ENCODE measurements at places on chromosomes 4 and X.
A peak's percentile ranks its signal among the peaks of the same experiment; 100 is the strongest.

- DNase-seq, result no peak
Measured at GRCh38 chr4:168622600-168622999, 125.7 kb downstream of the PALLD start.

- no peak for DNase-seq
Measured at GRCh38 chr4:103936653-103937145, 216.9 kb upstream of the TACR3 start.

DNA sequence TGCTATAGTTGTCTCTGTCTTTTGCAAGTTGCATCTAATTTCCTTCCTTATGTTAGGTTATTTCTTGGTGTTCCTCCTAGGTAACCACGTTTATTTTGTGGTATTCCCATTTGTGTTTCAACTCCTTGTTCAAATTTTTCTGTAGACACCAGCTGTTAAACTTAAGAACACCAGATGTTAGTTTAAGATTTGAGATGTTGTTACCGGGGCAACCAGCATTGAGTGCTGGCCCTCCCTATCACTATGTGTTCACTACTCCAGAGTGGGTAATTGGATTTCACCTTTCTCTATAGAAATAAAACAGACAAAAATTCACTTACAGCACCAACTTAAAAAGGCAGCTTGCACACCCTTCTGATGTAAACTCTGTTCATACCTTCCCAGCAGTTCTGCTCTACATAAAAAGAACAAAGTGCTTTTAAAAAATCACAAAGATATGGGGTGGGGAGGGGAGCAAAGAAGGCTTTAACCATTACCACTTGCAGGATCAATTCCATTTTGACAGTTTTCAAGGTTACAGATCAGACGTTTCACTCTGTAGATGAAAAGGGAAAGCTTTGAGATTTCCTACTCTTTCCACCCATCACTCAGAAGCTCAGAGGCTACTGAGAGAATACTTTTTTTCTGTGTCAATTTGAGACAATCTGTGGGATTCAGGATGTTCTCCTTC lies 82.9 kb downstream of the DKK2 start:
- no peak for DNase-seq

DNA sequence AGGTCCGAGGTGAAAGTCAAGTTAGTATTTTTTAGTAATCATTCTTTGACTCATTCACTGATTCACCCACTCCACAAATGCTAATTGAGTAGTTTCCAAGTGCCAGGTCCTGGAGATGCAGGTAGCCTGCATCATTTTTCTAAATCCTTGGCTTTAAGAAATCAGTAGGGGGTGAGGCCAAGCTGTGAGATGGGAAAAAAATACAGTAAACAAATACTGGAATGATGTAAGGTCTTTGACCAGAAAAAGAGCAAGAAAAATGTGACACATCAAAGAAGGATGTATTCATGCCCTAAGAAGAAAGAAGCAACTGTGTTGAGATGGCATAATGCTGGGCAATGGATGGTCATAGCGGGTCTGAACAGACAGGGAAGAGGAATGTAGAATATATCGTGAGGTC lies 1386.6 kb downstream of the PCDH7 start:
- no peak for DNase-seq

DNA sequence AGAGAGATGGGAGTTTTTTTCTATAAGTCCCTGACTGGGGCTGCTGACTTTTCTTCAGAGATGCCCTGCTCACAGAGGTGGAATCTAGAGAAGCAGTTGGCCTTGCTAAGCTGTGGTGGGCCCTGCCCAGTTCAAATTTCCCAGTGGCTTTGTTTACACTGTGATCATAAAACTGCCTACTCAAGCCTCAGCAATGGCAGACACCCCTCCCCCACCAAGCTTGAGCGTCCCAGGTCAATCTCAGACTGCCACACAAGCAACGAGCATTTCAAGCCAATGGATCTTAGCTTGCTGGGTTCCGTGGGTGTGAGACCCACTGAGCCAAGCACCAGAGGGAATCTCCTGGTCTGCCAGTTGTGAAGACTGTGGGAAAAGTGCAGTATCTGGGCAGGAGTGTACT lies 199.8 kb upstream of the WDFY3 start:
- no peak for DNase-seq

GRCh38 chrX:109294097-109294814 lies 187.6 kb downstream of the GUCY2F start:
- DNase-seq, result no peak

DNA sequence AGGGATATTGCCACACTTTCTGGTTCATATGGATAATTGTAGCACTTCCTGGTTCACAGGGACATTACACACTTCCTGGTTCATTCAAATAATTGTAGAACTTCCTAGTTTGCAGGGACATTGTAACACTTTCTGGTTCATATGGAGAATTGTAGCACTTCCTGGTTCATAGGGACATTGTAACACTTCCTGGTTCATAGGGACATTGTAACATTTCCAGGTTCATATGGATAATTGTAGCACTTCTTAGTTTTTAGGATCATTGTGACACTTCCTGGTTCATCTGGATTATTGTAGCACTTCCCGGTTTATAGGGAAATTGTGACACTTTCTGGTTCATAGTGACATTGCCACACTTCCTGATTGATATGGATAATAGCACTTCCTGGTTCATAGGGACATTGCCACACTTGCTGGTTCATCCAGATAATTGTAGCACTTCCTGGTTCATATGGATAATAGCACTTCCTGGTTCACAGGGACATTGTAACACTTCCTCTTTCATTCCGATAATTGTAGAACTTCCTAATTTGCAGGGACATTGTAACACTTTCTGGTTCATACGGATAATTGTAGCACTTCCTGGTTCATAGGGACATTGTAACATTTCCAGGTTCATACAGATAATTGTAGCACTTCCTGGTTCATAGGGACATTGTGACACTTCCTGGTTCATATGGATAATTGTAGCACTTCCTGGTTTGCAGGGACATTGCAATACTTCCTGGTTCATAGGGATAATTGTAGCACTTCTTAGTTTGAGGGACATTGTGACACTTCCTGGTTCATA lies 59.2 kb upstream of the CD99 start:
- no peak for DNase-seq

DNA sequence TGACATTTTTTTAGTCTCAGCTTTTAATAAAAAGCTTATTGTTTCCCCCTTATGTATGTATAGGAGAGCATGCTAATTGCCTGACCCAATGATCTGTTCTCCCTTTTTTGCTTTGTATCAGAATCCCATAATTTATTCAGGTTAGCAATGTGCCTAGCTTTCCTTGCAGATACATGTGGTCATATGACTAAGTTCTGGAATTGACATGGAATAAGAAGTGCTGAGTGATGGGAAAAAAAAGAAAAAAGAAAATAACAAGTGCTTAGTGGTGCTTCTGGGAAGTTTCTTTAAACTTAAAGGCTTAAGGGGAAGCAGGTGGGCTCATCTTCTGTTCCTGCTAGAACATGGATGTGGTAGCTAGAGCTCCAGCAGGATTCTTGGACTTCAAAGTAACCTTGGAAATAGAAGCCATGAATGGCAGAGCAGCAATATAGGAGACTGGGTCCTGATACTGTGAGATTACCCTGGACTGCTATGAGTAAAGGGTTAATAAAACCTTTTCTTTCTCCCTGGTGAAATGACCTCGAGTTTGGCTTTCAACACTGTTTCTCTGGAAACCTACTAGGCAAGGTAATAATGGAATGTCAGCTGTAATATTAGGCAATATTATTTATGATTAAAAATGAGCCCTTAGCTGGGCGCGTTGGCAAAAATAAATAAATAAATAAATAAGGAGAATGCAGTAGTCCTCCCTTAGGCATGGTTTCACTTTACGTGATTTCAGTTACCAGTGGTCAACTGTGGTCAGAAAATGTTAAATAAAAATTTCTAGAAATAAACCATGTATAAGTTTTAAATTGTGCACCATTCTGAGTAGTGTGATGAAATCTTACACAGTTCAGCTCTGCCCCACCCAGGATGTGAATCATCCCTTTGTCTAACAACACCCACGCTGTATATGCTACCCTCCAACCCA lies 16.7 kb upstream of the RBM41 start:
- DNase-seq, result no peak

GRCh38 chr4:2094545-2094944 lies 35.4 kb downstream of the NAT8L start:
- no peak for DNase-seq

- DNase-seq, result no peak
Measured at GRCh38 chrX:36388901-36389300, 469.4 kb downstream of the CFAP47 start.

DNA sequence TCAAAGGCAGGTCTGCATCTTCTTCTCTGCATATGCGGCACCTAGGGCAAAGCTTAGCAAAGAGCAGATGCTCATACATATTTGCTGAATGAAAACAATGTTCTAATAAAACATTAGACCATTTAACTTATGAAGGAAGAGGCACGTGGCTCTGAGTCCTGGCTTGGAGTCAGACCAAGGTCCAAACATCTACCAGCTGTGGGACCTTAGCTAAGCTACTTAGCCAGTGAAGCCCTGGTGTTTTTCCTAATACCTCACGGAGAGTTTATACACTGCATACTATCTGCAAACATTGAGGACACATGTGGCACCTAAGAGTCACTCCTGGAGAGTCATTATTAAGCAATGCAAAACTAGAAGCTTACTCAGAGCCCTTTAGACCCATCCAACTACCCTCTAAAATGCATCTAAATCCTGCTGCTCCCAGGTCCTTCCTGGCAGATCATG lies 9.0 kb downstream of the PDGFC start:
- DNase-seq, result peak; percentile 59

GRCh38 chrX:119477812-119478232 lies 9.6 kb downstream of the SLC25A5 start:
- DNase-seq, result peak; percentile 71

- no peak for DNase-seq
Measured at GRCh38 chr4:123613586-123614344, 217.2 kb downstream of the SPRY1 start.

DNA sequence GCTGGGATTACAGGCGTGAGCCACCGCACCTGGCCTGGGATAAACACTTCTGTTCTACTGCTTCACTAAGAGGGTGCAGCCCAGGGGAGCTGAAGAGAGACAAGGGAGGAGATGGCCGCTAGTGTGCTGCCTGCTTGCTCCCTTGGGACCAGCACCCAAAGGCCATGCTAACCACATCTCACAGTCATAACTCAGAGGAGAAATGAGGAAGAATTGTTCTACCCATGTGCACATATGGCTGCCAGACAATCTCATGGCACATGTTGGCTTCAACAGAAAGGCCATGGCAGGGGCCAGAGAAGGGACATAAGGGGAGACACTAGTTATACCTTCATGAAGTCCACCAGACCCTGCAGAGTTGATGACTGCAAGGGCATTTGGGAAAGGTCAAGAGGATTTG lies 22.4 kb downstream of the CLDN22 start:
- DNase-seq, result no peak

DNA sequence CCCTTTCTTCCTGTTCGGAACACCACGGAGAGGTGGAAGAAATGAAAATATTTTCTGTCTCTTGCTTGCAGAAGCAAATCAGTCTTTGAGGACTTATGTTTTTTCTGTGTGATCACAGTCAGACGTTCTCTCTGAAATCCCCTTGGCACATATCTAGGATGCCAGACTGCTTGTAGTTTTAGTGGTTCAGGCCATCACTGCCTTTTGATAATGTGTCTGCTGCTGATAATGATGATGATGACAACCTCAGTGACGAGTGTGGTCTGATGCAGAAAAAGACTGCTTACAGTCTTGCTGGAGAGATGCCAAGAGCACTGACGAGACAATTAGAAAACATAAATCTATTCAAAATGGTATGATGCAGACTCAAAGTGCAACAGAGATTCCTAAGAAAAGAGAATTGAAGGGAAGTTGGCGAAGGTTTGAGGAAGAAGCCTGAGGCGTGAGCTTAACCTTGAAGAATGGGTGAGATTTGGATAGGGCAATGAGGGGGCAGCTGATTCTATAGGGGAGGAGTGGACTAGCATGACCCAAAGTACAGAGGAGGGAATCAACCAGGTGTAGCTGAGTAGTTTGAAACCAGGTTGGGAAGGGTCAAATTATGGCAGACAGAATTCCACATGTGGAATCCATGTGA lies 7.9 kb downstream of the RAB33A start:
- no peak for DNase-seq

DNA sequence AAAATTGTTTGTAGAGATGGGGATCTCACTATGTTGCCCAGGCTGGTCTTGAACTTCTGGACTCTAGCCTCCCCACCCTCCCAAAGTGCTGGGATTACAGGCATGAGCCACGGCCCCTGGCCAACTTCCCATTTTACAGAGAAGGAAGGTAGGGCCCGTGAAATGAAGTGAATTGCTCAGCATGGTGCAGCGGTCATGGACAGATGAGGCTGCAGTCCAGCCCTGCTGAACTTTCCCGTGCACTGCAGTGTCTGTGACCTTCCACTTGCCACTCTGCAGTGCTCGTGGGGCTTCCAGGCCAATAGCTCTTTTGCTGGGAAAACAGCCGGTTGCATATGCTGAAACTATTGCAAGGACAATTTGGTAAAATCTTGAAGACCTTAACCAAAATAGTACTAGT lies 454.4 kb upstream of the FAT1 start:
- no peak for DNase-seq

DNA sequence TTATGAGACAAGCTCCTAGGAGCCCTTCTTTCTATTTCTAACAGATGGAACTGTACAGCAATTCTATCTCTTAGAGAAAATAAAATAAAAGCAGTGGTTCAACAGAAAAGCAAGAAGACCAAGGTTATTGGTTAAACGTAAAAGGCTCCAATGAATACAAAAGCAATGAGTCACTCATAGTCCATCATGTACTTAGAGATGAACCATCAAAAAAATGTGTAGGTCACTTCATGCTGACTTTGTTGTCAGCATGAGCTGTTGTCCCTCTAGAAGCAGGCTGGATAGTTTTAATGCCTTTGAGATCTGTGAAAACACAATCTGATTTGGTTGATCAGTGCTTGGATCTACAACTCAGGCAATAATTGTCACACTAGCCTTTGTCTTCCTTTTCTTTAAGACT lies 378.6 kb upstream of the ANXA10 start:
- no peak for DNase-seq

- DNase-seq, result no peak
Measured at GRCh38 chrX:111831343-111831742, 44.6 kb upstream of the TRPC5OS start.

GRCh38 chr4:7195546-7196287 lies 3.4 kb downstream of the SORCS2 start:
- DNase-seq, result peak; percentile 10

DNA sequence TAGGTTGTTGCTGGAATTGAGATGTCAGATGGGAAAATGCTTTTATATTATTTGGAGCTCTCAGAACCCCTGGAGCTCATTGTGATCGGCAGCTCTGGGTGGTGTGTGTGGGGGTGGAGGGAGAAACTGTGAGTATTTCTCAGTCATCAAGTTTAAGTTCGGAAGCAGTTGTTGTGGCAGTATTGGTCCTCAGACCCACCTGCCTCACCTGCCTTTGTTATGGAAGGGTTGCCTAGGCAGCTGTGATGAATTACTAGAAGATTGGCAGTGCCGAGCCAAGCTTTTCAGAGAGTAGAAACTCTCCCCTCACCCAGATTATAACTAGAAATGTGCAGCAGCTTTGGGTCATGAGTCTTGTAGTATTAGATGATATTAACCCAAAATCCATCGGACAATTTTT lies 9.5 kb downstream of the IGSF1 start:
- DNase-seq, result no peak

GRCh38 chr4:169988252-169988651 lies 37.9 kb downstream of the MFAP3L start:
- DNase-seq, result no peak

- no peak for DNase-seq
Measured at GRCh38 chr4:128228845-128229795, 58.5 kb downstream of the PGRMC2 start.
